ENCODE measurements at places on chromosomes 7 and 10. TPM values are rescaled to one million over a fixed set of nuclear protein-coding genes. Genes with fewer than 3 reads are reported as not detected.

NKX1-2 gene
- total RNA-seq = not detected

TIMM23 gene
- 42.7 TPM for total RNA-seq

ERVW-1 gene
- total RNA-seq = not detected

OR2A12 gene
- not detected for total RNA-seq

SDK1 gene
- 0.20 TPM for total RNA-seq

HOXA6 gene
- total RNA-seq = not detected

ZP3 gene
- 1.3 TPM for total RNA-seq

GRCh38 chr7:40354711-40355110, 219.9 kb downstream of the SUGCT start:
- no peaks in the 10 kb centered on the region for H3K36me3 ChIP-seq
- H3K4me3 ChIP-seq = no peak overlapping the region
- H3K27ac ChIP-seq = no peak overlapping the region
- DNase-seq = no peak
- no peaks in the 10 kb centered on the region for H3K4me1 ChIP-seq
- H3K27me3 ChIP-seq = no peaks in the 10 kb centered on the region

- H3K27ac ChIP-seq = no peak overlapping the region
- no peak for DNase-seq
- peaks cover 1% of the 10 kb centered on the region for H3K4me1 ChIP-seq
- H3K27me3 ChIP-seq = peaks cover 10% of the 10 kb centered on the region
- H3K4me3 ChIP-seq = no peak overlapping the region
Observed at GRCh38 chr7:96380111-96380512, 58.2 kb upstream of the SLC25A13 start.

GRCh38 chr10:19815036-19815730, 1.0 kb upstream of the PLXDC2 start:
- no peak overlapping the region for H3K27ac ChIP-seq
- peaks cover 40% of the 10 kb centered on the region for H3K27me3 ChIP-seq
- H3K4me1 ChIP-seq = peaks cover 2% of the 10 kb centered on the region
- peak; percentile 23 for DNase-seq
- H3K4me3 ChIP-seq = no peak overlapping the region

DNA sequence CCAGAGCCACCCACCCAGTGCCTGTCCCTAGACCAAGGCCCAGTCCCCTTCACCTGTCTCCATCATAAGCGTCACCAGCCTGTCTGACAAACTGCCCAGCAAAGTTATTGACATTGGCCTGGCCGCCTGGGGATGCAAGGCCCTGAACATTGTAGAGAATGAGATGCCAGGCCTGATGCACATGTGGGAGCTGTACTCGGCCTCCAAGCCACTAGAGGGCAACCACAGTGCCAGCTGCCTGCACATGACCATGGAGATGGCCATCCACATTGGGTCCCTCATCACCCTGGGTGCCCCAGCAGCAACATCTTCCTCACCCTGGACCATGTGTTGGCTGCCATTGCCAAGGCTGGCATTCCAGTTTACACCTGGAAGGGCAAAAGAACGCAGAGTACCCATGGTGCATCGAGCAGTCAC, 63.7 kb upstream of the ANTXRL start:
- H3K36me3 ChIP-seq = peaks cover 12% of the 10 kb centered on the region
- H3K4me1 ChIP-seq = peaks cover 13% of the 10 kb centered on the region
- H3K27ac ChIP-seq = no peak overlapping the region
- no peak for DNase-seq
- no peaks in the 10 kb centered on the region for H3K27me3 ChIP-seq
- no peak overlapping the region for H3K4me3 ChIP-seq

DNA sequence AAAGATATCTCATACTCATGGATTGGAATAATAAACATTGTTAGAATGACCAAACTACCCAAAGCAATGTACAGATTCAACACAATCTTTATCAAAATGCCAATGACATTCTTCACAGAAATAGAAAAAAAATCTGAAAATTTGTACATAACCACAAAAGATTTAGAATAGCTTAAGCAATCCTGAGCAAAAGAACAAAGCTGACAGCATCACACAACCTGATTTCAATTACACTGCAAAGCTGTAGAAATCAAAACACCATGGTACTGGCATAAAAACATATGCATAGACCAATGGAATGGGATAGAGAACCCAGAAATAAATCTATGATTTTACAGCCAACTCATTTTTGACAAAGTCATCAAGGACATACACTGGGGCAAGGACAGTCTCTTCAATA, 130.0 kb upstream of the TMEM72 start:
- H3K4me3 ChIP-seq = no peak overlapping the region
- peaks cover 8% of the 10 kb centered on the region for H3K27me3 ChIP-seq
- no peaks in the 10 kb centered on the region for H3K4me1 ChIP-seq

- no peaks in the 10 kb centered on the region for H3K27me3 ChIP-seq
- DNase-seq = no peak
- H3K27ac ChIP-seq = no peak overlapping the region
- H3K4me1 ChIP-seq = no peaks in the 10 kb centered on the region
- H3K4me3 ChIP-seq = no peak overlapping the region
Observed at GRCh38 chr7:91098566-91098965, 165.7 kb upstream of the FZD1 start.

GRCh38 chr7:76198202-76198601, 3.5 kb upstream of the SRRM3 start:
- no peaks in the 10 kb centered on the region for H3K4me1 ChIP-seq
- no peak overlapping the region for H3K4me3 ChIP-seq
- H3K36me3 ChIP-seq = no peaks in the 10 kb centered on the region
- H3K27me3 ChIP-seq = peaks cover 4% of the 10 kb centered on the region
- no peak for DNase-seq

- H3K36me3 ChIP-seq = peaks cover 18% of the 10 kb centered on the region
- H3K27me3 ChIP-seq = peaks cover 8% of the 10 kb centered on the region
- DNase-seq = no peak
- H3K27ac ChIP-seq = peak overlapping the region; percentile 46
- no peak overlapping the region for H3K4me3 ChIP-seq
Observed at GRCh38 chr7:132395361-132395760, 180.9 kb downstream of the PLXNA4 start.

DNA sequence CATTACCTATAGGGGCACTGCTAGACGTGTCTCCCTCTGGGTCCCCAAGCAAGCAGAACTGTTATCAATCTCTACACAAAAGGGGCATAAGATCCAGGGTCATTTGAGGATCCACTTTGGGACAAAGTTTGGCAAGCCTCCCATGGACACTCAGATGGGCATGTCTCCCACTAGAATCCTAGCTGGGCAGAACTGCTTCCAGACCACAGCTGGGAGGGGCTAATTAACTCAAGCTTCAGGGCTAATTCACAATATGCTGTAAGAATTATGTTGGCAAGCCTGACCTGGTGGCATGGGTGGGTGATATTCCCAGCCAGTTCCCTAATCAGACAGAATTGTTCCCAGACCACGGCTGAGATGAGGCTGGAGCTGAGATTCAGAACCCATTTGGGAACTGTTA, 738.4 kb upstream of the FZD8 start:
- H3K4me1 ChIP-seq = no peaks in the 10 kb centered on the region
- H3K27ac ChIP-seq = no peak overlapping the region
- no peak overlapping the region for H3K4me3 ChIP-seq

DNA sequence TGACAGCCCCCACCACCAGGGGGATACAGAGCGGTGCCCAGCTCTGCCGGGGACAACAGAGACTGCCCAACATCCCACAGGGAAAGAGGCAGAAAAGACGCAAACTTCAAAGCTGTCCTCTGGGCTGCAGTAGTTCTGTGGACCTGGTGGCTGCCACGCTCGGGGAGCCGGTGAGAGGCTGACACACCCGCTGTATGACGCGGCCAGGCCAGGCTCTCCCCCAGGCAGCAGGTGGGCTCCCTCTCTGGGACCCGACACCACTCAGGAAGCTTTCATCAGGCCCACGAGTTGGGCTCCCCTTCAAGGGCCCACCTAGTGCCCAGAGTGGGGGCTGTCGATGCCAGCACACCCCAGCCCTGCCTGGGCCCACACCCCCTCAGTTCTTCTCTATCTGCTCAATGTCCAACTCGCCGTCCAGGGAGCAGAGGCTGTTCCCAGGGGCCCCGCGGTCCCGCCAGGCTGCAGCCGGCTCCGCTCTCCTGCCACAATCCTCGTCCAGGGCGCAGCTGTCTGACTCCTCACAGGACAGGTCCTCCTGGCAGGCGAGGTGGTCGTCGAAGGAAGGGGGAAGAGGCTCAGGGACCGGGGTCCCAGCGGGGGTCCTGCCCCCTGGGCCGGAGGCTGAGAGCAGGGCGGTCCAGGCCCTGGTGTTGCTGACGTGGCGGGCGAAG, 121.2 kb downstream of the FAM53B start:
- H3K4me1 ChIP-seq = peaks cover 17% of the 10 kb centered on the region
- no peaks in the 10 kb centered on the region for H3K27me3 ChIP-seq

GRCh38 chr10:63584725-63585035, 63.5 kb downstream of the REEP3 start:
- H3K4me1 ChIP-seq = peaks cover 6% of the 10 kb centered on the region
- H3K27ac ChIP-seq = no peak overlapping the region
- H3K4me3 ChIP-seq = no peak overlapping the region
- H3K27me3 ChIP-seq = no peaks in the 10 kb centered on the region
- DNase-seq = no peak

GRCh38 chr7:88490161-88490560, 183.5 kb upstream of the STEAP4 start:
- H3K27ac ChIP-seq = no peak overlapping the region
- H3K27me3 ChIP-seq = no peaks in the 10 kb centered on the region
- DNase-seq = no peak
- no peak overlapping the region for H3K4me3 ChIP-seq

- peaks cover 9% of the 10 kb centered on the region for H3K27me3 ChIP-seq
- H3K27ac ChIP-seq = no peak overlapping the region
- no peak overlapping the region for H3K4me3 ChIP-seq
- no peaks in the 10 kb centered on the region for H3K36me3 ChIP-seq
- DNase-seq = no peak
Observed at GRCh38 chr10:77939561-77940001, 13.0 kb upstream of the DLG5 start.

DNA sequence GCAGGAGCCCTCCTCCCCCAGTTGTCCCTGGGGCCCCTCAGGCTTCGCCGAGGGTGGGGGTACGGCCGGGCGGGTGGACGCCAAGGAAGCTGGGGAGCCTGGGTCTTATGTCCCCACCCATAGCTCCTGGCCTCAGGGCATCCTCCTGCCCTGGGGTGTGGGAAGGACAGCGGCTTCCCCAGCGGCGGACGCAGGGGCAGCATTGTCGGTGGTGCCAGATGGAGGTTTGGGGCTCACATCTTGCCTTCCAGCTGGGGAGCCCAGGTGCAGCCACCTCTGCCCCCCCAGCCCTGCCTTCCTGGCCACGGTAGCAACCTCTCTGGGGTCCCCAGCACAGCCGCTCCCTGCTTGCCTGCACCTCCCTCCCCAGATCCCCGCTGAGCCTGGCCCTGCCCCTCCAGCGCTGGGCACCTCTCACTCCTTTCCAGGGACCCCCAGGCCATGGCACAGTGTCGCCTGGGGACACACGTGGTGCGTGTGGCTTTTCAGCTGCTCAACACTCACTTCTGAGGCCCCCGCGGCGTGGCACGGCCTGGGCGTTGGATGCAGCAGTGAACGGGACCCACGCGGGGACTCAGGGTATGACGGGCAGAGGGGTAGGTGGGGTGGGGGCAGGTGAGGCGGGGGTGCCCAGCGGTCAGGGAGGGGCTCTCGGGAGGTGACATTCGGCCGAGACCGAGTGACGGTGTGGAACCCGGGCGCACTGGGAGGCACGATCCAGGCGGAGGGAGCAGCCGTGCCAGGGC, 53.1 kb downstream of the UNCX start:
- H3K27ac ChIP-seq = no peak overlapping the region
- H3K4me3 ChIP-seq = no peak overlapping the region
- H3K36me3 ChIP-seq = no peaks in the 10 kb centered on the region
- peaks cover 17% of the 10 kb centered on the region for H3K27me3 ChIP-seq
- no peak for DNase-seq

DNA sequence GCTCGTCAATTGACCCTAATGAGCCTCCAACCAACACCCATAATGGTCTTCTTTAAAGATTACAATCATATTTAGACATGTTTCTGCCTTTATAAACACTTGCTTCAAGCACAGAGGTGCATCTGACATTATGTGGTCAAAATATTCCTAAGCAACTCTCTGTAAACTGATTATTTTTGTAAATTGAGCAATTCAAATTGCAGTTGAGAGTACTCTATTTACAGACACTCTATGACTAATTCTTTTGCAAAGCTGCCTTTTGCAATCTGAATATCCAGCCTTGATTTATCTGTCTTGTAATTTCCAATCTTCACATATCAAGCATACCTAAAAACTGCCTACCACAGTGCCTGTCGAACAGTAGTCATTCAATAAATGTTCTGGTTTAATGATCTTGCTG, 112.0 kb downstream of the PDE1C start:
- H3K27ac ChIP-seq = no peak overlapping the region
- H3K27me3 ChIP-seq = no peaks in the 10 kb centered on the region
- no peak overlapping the region for H3K4me3 ChIP-seq

DNA sequence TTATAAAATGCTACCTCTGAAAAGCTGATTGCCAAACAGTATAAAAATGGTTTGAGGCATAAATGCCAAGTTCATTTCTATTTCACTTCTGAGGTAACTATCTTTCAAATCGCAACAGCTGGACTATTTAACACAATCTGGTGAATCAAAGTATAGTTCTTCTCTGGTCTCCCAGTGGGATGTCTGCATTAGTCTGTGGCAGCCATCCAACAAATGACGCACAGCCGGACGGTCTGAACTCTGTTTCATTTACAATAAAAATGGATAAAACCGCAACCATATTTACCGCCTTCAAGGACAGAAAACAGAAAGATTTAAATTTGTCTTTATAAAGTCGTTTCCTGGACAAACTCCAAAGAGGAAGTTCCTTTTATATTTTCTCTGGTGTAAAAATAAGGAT, 41.9 kb downstream of the ENO4 start:
- no peaks in the 10 kb centered on the region for H3K4me1 ChIP-seq
- H3K4me3 ChIP-seq = no peak overlapping the region
- no peak overlapping the region for H3K27ac ChIP-seq
- DNase-seq = no peak
- no peaks in the 10 kb centered on the region for H3K36me3 ChIP-seq

DNA sequence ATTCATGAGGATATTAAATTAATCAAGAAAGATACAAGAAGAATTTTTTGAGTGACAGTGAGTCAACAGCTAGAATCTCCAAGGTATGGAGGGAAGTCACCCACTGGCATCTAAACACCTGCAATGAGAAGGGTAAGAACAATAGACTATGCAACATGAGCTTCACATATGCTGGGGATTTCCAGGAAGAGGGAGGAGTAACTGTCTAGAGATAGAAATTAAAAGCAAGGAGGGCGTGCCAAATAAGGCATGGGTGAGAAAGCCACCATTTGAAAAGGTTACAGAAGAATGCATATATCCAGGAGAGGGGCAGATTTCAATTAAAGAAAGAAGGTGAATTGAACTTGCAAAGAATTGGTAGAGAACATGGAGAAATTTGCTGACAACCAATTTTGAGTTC, 365.7 kb downstream of the GPR37 start:
- H3K27ac ChIP-seq = no peak overlapping the region
- no peaks in the 10 kb centered on the region for H3K27me3 ChIP-seq
- no peaks in the 10 kb centered on the region for H3K4me1 ChIP-seq
- DNase-seq = no peak
- no peak overlapping the region for H3K4me3 ChIP-seq
